ENCODE measurements at places on chromosomes 3 and 15.

- no peak for DNase-seq
Observed at GRCh38 chr15:71572452-71573053, 237.8 kb upstream of the NR2E3 start.

DNA sequence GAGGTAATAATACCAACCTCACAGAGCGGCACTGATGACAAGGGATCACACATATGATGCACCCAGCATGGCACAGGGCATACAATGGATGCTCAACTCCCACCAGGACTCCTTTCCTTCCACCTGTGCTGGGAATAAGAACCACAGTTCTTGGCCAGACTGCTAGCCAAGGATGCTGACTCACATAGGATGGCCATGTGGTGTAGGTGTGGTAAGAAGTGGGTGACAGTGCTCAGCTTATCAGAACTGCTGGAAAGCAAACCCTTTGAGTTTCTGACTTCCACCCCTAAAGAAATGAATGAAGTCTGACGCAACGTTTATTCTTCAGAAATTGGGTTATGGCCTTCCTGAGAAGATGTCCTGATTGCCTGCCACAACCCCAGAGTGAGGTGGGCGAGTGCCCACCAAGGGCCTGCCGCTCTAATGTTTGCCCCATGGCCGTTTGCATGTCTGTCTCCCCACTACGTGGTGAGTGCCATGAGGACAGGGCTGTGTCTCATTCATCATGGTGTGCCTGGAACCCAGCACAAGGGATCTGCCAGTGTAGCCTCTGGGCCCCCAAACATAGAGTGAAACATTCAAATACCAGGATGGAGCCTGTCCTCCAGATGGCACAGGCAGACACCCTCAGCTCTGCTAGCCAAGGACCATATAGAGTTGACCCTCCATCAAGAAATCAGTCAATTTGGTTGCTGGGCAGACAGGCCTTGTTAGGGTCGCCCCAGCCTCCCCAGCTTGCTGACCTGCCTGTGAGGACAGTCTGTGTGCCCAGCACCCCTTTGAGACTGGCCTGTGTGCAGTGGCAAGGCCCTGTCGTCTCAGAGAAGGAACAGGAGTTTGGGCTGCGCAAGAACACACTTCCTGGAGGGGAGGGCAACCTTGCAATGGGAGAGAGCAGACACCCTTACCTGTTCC lies 57.6 kb upstream of the SLCO2A1 start:
- no peak for DNase-seq

GRCh38 chr15:67915461-67916374 lies 75.9 kb upstream of the RNU6-1 start:
- no peak for DNase-seq

DNA sequence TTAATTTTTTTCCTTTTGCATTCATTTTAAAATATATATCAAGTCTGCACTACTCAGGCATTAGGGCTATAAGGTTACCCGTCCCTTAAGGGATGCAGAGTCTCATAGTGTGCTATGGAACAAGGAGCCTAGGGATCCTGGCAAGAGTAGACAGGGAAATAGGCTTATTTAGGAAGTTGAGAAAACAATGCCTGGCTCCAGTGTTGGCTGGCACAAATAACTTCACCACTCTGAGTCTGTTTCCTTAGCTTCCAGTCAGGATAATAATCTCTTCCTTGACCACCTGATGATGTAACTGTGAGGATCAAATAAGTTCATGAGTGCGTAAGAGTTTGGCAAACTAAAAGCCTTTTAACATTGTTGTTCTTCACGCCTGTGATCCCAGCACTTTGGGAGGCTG lies 540.8 kb upstream of the IL12A start:
- DNase-seq, result no peak

Data from T-cell (primary cell).